ENCODE measurements at places on chromosomes 5 and 9.
A peak's percentile ranks its signal among the peaks of the same experiment; 100 is the strongest.

DNA sequence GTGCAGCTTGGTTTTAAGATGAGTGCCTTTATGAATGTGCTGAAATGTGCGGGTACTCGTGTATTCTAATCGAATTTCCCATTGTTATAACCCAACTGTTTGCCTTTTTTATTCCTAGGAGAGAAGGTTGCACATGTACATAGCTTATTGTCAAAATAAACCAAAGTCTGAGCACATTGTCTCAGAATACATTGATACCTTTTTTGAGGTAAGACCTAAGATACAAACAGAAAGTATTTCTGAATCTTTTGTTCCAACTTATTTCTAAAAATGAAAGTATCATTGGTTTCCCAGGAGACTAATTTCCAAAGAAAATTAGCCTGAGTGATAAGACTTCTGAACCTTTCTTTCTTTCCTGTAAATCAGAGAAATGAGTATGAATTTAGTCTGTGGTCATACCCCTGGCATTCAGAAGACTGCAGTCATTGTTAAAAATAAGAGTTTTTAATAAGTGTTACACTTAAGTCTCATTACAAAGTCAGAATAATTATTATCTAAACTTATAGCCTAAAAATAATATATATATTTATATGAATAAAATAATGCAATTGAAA, 102.4 kb upstream of the OTULINL start:
- DNase-seq: no peak

DNA sequence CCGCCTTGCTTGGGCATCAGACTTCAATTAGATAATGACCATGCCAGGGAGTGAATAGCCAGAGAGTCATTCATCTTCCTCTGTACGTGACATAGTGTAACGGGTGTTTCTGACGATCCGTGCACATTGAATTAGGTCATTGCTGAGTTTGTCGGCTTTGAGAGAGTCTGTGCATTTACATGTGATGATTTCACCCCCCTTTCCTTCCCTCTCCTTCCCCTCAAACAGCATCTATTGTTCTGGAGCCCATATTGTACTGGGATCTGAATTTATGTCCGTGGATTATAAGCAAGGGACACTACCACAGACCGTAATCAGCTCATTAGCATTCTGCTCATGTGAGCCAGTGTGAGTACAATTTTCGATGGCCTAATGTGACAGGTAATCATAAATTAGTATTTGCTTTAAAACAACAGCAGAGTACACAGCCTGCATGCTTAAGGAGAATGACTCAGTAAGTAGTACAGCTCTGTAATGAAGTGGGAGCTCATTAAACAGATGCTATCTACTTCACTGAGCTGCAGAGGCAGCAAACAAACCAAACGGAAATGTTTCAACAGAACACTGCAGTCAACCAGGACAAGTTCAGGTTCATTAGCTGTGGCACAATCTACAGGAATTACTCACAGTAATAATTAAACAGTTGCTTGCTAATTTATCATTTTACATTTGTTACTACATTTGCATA, 302.1 kb downstream of the CSNK1G3 start:
- no peak for DNase-seq

GRCh38 chr5:135642488-135642870, 63.7 kb upstream of the CXCL14 start:
- DNase-seq: no peak

GRCh38 chr9:99375481-99375880, 153.4 kb downstream of the SEC61B start:
- DNase-seq: no peak

DNA sequence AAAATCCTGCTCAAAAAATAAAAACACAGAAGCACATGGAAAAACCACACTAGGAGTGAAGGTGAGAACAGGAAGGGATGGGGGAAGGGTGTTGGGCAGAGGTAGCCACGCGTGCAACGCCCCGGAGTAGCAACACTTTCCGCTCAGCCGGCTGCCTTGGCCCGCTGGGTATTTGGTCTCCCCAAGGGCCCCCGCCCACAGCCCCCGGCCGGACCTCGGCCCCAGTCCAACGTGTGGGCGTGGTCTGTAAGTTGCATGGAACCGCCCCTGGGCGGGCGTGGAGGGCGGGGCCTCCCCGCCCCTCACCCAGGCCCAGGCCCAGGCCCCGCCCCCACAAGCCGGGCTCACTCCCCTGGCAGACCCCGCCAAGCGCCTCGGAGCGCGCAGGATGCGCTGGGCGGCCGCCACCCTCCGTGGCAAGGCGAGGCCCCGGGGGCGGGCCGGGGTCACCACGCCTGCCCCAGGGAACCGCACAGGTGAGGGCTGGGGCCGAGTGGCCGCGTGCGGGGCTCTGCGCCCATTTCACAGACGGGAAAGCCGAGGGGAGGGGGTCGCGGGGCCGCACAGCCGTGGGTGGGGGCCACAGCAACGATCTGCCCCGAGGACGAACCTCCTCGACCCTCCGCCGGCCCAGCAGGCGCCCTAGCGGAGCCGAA, at the start of gene SUSD3:
SUSD3 (plus strand) TSS at position 347 of the 656 bp plus-strand sequence; CDS start at position 389, 42 bp downstream.
- DNase-seq: peak; percentile 55

- no peak for DNase-seq
These were observed 740.8 kb upstream of the ZNF608 start for GRCh38 chr5:125487231-125487630.

DNA sequence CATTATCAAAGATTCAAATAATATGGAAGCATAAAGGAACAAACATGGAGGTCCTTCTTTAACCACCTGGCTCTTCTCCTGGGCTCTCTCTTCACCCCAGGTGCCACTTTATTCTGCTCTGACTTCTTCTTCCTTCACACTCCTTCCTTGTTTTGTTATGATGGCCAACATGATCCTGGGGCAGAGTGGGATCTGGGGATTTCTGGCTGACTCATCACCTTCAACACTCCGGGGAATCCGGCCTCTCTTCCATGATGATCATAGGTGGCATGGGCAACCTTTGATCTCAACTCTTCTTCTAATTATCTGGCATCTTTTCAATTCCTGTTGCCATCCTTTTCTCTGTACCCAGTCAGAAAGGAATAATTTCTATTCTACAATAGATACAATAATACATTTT, 62.1 kb upstream of the TRPC7 start:
- no peak for DNase-seq

GRCh38 chr5:126754609-126755008, 22.3 kb upstream of the LMNB1 start:
- no peak for DNase-seq
